ENCODE measurements at places on chromosomes 2 and 18.

DNA sequence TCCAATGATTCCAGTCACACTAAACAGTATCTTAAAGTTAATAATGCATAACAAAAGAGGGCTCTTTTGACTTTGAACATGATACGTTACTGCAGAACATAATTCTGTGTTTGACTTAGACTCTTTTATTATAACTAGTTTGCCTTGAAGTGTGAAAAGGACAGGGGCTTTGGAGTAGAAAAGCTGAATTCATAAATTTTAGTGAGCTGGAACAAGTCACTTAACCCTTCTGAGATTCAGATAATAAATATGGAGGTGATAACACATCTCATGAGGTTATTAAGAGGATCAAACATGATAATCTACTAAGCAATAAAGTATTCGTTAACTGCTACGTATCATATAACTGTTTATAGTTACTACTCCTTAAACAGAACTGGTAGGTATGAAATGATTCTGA lies 44.7 kb upstream of the FLACC1 start:
- DNase-seq, result no peak

DNA sequence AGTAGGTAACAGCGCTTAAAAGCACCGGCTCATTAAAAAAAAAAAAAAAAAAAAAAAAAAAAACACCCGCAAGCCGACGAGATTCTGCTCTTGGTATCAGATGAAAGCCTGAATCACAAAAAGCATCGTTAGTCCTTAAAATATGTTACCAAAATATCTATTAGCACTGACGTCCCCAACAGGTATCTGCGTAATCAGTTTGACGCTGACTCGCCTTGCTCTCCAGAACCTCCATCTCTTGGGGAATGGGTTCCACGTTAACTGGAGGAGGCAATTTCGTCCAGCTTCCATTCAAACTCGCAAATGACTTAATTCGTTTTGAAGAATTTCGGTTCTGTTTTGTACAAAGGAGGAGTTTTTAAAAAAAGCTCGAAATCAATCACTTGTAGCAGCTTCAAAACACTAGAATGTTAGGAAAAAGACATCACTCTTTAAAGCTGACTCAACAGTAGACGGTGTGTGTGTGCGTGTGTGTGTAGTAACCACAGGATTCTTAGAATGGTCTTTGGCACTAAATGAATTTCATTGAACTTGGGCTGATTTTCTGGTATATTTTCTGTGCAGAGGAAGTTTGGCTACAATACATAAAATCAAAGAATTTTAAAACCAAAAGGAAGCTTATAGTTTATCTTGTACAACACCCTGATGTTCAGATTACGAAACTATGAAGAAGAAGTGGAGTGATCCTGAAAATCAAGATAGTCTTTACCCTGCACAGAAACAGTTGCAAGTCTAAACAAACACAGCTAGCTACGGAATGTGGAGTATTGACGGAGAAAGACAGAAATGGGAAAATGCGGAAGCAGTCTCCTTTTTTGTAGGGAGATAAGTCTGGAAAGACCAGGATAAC lies 1.1 kb upstream of the PGAP1 start:
- DNase-seq, result peak; percentile 80

- no peak for DNase-seq
Observed at GRCh38 chr2:136905779-136906178, 140.4 kb downstream of the THSD7B start.

- DNase-seq, result no peak
Observed at GRCh38 chr2:24477229-24477628, 13.8 kb upstream of the NCOA1 start.

GRCh38 chr18:61082976-61083630 lies 250.1 kb upstream of the CDH20 start:
- no peak for DNase-seq

- DNase-seq, result no peak
Observed at GRCh38 chr18:6423289-6423688, 8.6 kb upstream of the L3MBTL4 start.

DNA sequence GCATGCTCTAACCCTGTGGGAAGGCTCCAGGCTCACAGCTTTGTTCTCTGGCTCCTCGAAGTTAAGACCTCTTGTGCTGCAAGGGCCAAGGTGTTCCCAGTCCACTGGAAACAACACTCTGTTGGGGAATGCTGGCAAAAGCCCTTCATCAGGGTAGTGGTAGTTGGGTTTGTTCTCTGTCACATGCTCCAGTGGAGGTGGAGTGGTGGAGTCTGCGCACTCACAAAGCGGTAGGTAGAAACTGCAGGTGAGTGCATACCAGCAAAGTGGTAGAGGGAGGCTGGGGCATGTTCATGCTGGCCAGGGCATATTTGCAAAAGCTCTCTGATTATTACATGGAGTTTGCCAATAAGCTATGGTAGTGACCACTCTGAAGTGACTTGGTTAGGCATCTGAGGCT lies 410.5 kb downstream of the CDH19 start:
- DNase-seq, result no peak

DNA sequence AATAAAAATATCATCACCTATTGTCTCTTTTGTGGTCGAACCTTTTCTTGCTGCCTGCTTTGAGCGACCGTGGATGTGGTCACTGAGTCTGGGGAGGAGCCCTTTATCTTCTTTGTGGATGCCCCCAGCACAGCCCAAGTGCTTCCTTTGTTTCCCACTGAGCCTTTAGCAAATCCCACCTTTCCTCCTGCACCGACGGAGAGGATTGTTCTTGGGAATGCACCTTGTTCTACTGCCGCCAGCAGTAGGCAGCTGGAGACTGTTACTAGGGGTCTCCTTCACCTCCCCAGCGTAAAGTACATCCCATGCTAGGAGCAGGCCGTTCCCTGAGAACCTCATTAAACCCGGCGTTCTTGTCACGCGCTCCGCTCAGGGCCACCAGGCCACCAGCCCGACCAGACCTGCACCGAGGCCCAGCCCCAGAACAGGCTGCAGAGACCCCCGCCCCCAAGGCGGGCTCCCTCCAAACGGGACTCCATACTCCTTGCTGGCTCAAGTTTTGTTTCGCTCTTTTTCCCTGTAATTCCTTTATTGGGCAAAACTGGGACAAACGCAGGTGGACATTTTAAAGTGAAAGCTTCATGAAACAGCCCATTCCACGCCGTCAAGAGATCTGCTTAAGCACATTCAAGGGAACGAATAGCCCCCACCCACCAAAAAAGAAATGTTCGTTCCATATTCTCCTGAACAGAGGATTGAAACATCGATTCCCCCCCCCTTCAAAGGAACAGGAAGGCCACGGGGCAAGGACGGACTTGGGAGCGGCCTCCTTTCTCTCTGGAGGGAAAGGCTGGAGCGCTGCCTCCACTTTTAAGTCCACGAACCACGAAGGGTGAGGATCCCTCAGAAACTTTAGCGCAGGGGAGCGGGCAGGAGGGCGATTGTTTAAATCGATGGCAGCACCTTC lies 1.1 kb upstream of the MAT2A start:
- peak; percentile 40 for DNase-seq

GRCh38 chr18:1840878-1841277 lies 730.4 kb downstream of the METTL4 start:
- no peak for DNase-seq

- no peak for DNase-seq
Observed at GRCh38 chr2:25201794-25202193, 33.4 kb upstream of the POMC start.

GRCh38 chr2:193315428-193316091 lies 1120.8 kb upstream of the TMEFF2 start:
- DNase-seq, result no peak

DNA sequence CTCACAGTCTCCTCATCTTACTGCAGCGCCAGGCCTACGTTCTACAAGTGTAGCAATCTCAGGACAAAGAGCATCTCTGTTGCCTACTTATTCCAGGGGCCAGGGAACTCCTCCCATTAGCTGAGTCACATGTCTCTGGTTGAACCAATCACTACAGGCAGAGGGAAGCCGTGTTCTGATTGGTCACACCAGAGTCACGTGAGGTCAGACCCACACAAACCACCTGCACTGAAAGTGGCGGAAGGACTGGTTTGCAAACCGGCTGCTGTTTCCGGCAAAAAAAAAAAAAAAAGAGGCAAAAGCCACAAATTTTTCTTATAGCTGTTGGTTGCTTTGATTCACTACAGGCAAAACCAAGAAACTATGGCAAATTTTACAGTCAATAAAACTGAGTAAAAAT lies 21.9 kb upstream of the USP14 start:
- no peak for DNase-seq

DNA sequence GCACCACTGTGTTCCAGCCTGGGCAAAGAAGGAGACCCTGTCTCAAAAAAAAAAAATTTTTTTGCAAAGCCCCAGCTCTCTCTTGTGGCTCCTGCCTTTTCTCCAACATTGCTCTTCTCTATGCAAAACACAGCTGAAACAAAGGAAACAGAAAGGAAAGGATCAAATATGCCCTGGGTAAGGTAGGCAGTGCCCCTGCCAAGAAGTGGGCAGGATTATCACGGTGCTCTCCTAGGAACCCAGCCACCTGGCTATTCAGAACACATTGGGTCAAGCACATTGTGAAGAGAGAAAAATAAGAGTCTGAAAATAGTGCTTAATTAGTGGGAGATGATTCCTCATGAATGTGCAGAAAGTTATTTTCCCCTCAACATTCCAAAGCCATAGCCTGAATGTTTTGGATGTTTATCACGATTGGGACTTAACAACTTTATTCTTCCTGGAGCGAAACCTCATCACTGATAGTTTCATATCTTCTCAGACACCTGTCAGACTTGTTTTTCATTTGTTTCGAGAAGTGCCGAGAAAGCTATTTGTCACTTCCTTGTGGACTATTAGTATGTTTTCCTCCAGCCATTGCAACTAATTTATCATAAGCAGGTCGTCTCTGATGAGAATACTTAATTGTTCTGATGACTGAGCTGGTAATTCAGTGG lies 42.7 kb upstream of the RPL31 start:
- no peak for DNase-seq

DNA sequence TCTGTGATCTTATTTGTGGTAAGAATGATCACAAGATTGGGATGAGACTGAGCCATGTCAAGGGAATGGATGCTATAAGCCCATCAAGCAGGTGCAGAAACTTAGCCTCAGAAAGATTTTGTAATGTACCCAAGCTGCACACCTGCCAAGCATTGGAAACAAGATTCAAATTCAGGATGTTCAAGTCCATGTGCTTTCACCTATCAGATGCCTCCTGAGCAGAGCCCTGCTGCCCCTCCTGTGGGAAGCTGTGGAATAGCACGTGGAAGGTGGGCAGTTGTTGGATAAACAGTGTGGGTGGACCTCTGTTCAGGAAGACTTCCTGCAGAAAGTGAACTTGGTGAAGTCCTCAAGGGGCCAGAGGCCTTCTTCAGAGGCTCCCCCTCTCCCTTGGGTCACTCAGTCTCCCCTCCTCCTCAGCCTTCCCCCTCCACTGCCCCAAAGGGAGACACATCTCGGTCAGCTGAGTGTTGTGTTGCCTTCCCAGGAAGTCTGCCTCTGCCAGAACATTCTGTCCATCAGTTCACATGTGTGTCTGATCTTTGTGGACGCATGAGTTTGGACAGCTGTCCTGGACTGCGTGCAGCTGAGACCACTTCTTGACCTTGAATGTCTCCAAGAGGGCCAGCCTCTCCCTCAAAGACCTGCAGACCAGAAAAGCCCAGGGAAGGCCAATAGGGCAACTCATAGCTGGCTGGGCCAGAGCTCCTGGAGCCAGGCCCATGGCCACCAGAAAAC lies 186.1 kb downstream of the INHBB start:
- DNase-seq, result no peak

- peak; percentile 39 for DNase-seq
Observed at GRCh38 chr2:20661421-20662307, 5.3 kb upstream of the GDF7 start.

DNA sequence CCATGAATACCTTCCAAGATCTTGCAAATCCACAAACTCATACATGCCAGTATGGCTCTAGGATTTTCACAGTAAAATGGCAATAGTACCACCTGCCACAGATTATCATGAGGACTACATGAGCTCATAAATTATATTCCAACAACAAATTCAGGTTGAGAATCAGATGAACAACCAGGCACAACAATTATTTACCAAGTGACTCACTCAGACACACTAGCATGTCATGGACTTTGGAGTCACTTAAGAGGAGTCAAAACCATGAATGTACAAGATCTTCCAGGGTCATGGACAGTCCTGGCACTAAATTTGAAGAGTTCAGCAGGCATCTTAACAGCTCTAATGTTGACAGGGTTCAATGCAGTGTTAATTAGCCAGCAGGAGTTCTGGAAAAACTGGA lies 34.4 kb upstream of the BZW1 start:
- DNase-seq, result no peak

GRCh38 chr2:110828330-110828729 lies 96.0 kb downstream of the ACOXL start:
- DNase-seq, result no peak

DNA sequence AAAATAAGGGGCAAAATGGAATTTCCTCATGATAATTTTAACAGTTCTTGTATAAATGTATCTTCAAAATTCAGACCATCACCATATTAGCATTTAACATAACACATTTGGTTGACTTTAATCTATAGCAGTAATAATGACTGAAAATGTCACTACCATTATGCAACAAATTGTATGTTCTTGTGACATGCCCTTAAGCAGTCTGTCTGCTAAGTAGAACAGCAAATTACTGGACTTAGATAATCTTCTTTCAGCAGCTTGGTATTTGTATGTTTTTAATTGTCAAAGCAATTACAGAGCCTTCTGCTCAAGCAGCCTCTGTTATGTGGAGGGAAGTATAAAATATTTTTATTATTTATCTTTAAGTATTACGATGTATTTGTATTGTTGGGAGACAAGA lies 214.3 kb upstream of the NXPH2 start:
- DNase-seq, result no peak

DNA sequence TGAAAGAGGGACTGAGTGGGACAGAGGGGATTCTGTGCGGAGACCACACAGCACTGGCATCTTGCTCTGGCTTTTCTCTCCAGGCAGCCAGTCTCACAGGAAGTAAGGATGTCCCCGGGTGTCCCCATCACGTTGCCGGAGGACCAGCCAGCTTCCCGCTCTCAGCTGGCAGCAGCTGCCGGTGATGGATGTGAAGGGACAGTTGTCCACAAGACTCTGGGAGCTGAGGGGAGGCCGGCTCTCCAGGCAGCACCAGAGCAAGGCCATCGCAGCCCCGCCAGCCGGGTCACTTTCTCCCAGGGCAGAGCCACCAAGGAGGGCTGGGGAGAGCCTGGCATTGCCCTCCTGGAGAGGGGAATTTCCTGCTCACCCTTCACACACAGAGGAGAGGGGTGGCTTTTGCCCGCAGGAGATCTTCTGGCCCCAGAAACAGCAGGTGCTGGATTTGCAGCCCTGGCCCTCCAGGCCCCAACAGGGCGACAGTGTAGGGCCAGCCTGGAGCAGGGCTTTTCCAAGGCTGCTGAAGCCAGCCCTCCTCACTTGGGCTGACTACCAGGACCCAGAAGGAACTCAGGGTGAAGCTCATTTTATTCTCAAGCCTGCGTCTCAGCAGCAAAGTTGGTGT lies 24.0 kb upstream of the B3GNT7 start:
- DNase-seq, result no peak

DNA sequence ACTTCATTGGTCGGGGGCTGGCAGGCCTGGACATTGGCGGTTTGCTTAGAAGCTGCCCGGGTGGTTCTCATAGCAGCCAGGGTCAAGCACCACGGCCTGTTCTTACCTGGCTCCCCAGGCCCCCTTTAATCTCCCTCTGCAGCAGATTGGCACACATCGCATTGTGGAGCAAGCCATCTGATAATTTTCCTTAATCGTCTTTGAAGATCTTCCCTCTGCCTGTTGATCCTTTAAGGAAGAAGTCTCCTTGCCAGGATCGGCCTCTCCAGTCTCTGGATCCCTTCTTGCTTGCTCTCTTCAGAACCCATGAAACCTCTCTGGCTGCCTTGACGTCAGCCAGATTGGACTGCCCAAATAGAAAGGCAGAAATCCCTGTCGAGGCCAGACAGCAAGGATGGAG lies 75.8 kb downstream of the NEDD4L start:
- DNase-seq, result no peak

- no peak for DNase-seq
Observed at GRCh38 chr2:160194351-160194750, 5.7 kb downstream of the ITGB6 start.
